ENCODE measurements at places on chromosomes 12 and 14.

DNA sequence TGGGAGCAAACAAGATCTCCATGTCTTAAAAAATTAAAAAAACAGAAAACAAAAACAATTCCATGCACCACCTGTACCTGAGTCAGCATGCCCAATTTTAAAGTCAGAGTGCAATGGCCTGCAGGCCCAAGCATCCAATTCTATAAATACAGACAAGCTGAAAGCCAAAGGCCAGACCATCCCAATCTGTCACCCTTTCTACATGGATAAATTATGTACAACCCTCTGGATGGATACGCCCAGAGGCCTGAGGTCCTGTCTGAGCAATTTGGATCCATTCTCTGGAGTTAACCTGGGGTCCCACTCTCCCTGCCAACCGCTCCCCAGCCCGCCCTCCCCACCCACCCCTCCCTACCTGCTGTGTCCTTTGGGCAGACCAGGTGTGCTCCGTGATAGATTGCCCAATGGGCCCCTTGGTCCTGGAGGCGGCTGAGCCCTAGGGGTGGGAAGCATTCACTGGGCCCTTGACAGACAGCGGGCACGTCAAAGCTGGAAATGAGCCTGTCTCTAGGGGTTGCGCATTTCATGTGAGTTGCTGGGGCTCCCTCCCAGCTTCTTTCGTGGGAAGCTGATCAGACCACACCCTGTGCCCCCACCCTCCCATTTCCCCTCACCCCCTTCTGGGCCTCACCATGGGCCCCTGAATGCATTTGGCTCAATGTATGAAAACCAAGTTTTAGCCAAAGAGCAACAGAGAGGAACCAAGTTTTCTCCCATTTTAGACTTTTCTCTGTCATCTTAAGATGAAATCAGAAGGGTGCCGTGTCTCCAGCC lies 171.3 kb downstream of the BCL11B start:
- DNase-seq, result no peak

DNA sequence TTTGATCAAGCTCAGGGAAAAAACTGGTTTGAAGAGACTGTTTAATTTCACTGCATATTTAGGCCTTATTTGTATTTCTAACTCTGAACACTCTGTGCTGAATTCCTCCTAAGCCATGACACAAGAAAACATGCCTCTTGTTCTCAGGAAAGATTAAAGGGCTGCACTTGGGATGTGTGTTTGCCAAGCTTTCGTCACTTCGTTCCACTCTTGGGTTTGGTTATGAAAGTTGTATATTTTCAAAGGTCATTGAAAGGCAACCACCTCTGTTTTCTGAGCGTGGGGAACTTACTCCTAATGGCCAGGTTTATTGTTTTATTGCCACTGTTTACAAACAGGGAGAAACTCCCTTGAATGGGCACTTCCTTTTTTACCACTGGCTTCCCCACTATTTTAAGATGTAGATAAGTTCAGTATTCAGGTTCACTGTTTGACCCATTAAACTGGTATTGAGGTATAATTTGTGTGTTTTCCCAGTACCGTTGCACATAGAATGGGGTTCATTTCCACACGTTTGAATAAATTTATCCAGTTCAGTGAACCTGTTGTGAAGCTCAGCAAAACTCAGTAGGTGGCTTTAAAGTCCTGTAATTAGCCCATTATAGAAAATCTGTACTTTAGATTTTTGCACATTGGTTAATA lies 65.3 kb downstream of the NKX2-1 start:
- no peak for DNase-seq

- DNase-seq, result peak; percentile 21
Observed at GRCh38 chr12:123533672-123534643, at the start of gene RILPL1. Gene RILPL1 (minus strand): TSS chr12:123533719. CDS start chr12:123533482, 237 bp downstream.

GRCh38 chr12:2853626-2854025 lies 3.2 kb downstream of the TEX52 start:
- DNase-seq, result peak; percentile 9

DNA sequence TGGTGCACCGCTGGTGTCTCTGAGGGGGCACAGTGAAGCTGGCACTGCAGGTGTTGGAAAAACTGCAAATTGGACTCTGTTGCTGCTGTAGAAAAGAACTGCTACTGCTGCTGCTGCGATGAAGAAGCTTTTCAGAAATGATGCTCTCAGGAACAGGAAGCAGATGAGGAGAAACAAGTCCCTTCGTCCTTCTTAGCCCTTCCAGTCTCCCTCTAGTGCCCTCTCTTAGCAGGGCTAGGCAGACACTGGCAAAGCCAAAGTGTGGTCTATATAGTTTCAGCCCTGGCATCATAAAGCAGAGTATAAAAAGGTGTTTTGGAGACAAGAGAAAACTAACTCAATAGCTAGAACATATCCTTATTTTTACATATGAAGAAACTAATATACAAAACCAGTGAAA lies 174.5 kb downstream of the MYRFL start:
- no peak for DNase-seq

GRCh38 chr14:97382616-97383226 lies 585.5 kb downstream of the VRK1 start:
- DNase-seq, result no peak

DNA sequence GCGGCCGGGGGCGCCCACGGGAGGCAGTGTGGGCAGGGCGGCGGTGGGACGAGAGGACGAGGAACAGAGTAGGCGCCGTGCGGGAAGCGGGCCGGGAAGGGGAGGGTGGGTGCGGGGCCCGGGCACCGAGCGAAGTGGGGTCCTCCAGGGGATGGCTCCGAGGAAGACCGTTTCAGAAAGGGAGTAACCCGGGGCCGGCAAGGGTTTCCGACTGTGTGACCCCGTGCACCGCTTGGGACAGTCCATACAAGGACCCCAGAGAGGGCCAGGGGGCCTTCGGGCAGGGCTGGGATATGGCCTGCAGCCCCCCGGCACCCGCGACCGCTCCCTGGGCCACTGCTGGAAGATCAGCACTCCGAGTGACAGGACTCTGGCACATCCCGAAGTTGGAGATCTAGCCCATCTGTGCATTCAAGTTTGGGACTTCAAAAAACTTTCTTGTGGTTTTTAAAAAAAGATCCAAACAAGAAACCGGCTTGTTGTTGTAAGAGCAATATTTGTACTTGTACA lies 448 bp downstream of the TSPAN9 start:
- DNase-seq, result no peak

DNA sequence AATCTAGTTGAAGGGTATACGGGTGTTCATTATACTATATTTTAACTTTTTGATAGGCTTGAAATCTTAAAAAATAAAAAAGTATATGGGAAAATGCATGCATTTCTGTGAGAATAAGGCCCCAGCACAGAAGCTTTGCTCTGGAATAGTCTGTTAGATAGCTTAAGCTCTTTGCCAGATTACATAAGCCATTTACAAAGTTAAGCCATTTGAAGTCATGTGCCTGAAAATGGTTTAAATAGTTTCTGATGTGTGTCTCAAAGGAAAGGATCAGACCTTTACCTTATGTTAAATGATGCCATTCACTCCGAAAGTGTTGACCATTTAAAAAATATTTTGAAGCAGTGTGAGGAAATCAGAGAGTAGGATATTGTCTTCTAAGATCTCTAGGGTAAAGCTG lies 51.3 kb downstream of the WASHC4 start:
- DNase-seq, result no peak

GRCh38 chr12:113170926-113171325 lies 14.4 kb downstream of the DDX54 start:
- DNase-seq, result no peak

DNA sequence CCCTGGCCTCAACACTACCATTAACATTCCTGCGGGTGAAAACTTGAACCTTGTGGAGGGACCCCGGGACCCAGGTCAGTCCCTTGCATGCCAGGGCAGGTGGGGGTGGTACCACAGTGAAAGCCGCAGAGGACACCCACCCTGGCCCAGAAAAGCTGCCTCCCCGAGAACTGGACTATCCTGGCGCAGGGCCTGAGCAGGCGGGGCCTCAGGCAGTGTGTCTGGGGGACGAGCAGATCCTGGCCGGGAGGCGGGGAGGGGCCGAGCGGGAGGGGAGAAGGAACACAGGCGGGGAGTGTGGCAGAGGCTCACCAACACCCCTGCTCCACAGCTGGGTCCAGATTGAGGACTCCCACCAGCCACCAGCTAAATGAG lies 10.0 kb downstream of the AHNAK2 start:
- DNase-seq, result no peak

GRCh38 chr14:61417141-61417540 lies 95.8 kb downstream of the PRKCH start:
- DNase-seq, result no peak

- no peak for DNase-seq
Observed at GRCh38 chr14:23627961-23628360, 8.2 kb upstream of the DHRS2 start.

- no peak for DNase-seq
Observed at GRCh38 chr12:85155791-85156190, 119.6 kb downstream of the LRRIQ1 start.

DNA sequence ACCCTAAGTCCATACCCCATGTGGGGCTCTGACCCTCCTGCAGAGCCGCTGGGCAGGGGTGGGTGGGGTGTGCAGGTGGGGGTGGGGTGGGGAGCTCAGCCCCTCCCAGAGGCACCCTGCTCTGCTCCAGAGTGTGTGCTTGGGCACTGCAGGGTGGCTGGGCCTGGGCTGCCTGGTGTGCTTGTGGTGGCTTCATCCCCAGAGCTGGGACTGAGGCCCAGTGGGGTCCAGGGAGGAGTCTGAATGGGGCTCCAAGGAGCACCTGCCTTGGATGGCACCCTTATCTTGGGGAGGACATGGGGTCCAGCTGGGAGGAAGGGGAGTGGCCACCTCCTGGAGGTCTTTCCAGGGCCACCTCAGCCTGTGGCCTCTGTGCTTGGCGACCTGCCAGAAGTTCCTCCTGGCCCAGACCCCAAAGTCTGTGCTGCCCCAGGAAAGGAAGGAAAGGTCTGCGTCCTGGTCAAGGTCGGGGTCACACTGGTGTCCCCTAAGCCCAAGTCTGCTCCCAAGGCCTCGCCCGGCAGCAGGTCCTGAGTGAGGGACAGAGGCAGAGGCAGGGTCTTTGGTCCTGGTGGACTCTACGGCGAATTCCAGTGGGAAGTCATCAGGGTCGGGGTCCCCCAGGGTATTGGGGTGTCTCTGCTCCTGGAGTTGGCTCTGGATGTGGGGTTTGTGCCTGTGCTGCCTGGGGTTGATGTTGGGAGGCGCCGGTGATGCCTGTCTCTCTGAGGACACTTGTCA lies 373.4 kb downstream of the TMEM121 start:
- DNase-seq, result no peak

DNA sequence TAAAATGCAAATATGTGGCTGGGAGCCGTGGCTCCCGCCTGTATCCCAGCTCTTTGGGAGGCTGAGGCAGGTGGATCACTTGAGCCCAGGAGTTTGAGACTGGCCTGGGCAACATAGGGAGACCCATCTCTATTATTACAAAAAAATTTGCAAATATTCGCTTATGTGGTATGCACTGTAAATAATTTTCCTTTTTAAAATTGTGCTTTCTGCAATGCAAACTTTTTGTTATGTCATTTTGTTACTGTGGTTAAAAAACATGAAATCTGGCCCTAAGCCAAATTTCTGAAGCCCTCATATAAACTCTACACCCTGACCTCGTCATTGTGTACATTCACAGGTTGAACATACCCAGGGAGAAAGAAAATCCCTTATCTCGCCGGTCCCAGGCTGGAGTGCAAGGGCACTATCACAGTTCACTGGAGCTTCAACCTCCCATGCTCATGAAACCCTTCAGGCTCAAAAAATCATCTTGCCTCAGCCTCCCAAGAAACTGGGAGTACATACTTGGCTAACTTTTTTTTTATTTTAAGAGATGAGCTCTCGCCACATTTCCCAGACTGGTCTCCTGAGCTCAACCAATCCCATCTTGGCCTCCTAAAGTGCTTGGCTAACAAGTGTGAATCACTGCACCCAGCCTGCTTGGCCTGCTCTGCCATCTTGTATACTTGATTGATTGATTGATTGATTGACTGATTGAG lies 24.7 kb downstream of the TRAPPC6B start:
- no peak for DNase-seq

DNA sequence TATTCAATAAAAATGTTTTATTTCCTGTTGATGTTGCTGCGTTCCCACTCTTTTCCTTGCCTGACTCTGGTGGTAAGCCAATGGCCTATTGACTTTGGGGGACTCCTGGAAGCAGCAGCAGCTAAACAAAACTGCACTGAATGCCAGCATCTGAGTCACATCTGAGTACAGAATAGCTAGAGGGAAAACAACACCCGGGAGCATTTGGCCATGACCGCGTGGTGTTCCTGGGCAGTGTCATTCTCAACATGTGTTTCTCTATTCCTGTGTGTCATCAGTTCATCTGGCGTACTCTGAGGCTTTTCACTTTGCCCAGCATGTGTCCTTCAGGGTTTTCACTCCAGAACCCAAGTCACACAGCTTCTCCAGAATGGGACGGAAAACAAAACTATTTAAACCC lies 238.8 kb downstream of the PAWR start:
- DNase-seq, result no peak

- DNase-seq, result no peak
Observed at GRCh38 chr14:78709795-78710557, 539.8 kb downstream of the NRXN3 start.

GRCh38 chr14:99854831-99855230 lies 61.6 kb downstream of the EML1 start:
- DNase-seq, result no peak
